Ovary (tissue), 10 donors: ENCODE measurements at places on chromosomes 2 and 18. TPM values are rescaled to one million over a fixed set of nuclear protein-coding genes. Genes with fewer than 3 reads are reported as not detected.

DNA sequence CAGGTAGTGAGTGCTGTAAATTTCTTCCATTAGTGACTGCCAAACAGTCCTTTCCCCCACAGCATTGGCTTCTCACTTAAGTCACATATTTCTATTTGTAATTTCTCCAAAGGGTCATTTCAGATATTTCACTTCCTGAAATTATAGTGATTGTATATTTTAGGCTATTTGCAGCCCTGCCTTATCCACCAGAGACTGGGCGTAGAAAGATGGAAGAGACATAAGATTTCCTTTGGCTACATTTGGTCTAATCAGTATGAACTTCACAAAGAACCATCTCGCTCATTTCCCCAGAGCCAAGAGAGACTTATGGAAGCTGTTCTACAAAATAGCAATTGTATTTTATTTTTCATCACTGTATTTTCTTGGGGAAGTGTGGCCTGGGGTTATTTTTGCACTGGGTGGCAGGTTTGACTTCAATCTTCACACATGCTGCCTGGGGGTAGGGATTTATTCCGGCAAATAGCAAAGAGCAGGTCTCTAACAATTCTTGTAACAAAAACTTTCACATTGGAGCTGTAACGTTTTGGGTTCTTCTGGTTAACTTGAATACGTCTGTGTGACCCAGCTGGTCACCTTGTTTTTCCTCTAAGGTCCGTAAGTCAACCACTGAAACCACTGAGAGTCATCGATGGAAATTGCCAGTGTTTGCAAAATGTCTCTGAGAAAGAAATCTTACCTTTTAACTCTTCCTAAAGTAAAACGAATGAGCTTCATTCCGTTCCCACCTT is 170.6 kb upstream of the SERPINE2 start:
- no peaks in the 10 kb centered on the region for H3K36me3 ChIP-seq
- no peak for DNase-seq
- H3K4me1 ChIP-seq: no peaks in the 10 kb centered on the region
- no peak overlapping the region for H3K27ac ChIP-seq
- H3K4me3 ChIP-seq: no peak overlapping the region

GRCh38 chr18:50796495-50796894 is 23.3 kb downstream of the MRO start:
- no peaks in the 10 kb centered on the region for H3K4me1 ChIP-seq
- H3K36me3 ChIP-seq: no peaks in the 10 kb centered on the region
- no peaks in the 10 kb centered on the region for H3K27me3 ChIP-seq
- H3K27ac ChIP-seq: no peak overlapping the region

Gene CD207
- not detected for total RNA-seq

DNA sequence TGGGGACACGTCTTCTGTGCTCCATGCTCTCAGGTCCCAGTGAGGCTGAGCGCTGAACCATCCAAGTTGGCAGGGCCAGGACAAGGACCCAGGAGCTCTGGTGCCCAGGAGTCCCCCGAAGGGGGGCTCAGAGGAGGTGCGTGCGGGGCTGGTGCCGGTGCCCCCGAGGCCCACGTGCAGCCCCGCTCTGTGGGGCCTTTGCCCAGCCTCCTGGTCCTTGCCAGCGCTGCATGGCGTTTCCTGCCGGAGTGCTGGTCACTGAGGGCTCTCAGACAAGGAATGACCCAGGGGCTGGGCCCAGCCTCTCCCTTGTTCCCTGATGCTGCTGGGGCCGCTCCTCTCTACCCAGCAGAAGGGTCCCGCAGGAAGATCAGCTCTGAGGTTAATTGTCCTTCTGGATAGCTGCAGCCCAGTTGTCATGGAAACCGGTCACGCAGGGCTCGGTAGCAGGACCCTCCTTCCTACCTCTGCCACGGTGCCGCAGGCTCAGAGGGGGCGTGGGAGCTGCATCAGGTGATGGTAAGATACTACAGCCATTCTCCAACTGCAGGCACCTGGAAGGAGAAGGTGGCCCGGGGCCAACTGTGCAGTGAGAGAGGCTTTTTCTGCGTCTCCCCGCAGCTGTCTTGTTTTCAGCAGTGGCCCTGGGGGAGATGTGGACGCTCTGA is 64.5 kb downstream of the RRM2 start:
- no peaks in the 10 kb centered on the region for H3K36me3 ChIP-seq
- no peaks in the 10 kb centered on the region for H3K27me3 ChIP-seq
- H3K4me1 ChIP-seq: no peaks in the 10 kb centered on the region

Gene MAP2
- 6.0 TPM for total RNA-seq

Gene PLCD4
- total RNA-seq: 0.91 TPM
